Stimulated activated CD8-positive, alpha-beta memory T cell treated with anti-CD3 and anti-CD28 coated beads, Interleukin-12 subunit alpha, Interleukin-12 subunit beta, amount 100 ng/mL, for 1 hour (primary cell): ENCODE measurements at places on chromosomes 13 and 19.

GRCh38 chr13:40433577-40433976 lies 232.9 kb downstream of the FOXO1 start:
- DNase-seq, result peak; percentile 7

- DNase-seq, result no peak
Observed at GRCh38 chr13:41681587-41681986, 224.2 kb downstream of the RGCC start.

DNA sequence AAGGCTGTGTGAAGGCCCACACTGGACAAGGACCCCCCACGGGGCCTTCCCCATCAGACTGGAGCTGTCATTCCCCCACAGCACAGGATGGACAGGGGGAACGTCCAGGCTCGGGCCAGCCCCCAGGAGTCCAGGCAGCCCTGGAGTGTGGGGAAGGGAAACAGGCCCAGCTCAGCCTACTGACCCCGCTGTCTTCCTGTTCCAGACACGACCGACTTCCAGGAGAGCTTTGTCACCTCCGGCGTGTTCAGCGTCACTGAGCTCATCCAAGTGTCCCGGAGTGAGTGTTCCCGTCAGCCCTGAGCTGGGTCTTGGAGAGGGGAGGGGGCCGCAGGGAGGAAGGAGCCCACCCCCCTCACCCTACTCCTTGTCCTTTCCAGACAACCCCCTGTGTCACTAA lies 47.0 kb downstream of the SMIM24 start:
- DNase-seq, result no peak

GRCh38 chr13:39656325-39656677 lies 839 bp downstream of the COG6 start:
- no peak for DNase-seq

GRCh38 chr13:44498969-44499368 lies 77.2 kb downstream of the TSC22D1 start:
- no peak for DNase-seq

GRCh38 chr13:75258159-75258782 lies 223.7 kb downstream of the TBC1D4 start:
- no peak for DNase-seq

DNA sequence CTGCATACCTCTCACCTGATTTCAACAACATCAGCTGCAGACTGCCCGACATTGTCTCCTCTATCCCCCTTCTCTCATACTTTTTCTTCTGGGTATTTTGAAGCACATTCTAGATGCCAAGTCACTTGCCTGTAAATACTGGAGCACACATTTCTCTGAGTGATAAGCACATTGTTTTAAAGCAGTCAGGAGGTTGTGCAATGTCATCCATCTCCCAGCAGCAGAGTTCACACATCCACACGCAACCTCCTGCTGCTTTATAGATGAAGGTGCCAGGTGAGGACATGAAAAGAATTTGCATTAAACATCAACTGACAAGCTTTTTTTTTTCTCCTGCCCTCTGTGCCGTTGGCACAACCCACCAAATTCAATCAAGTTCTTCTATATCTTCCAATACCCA lies 5.5 kb downstream of the UPK1A start:
- no peak for DNase-seq

DNA sequence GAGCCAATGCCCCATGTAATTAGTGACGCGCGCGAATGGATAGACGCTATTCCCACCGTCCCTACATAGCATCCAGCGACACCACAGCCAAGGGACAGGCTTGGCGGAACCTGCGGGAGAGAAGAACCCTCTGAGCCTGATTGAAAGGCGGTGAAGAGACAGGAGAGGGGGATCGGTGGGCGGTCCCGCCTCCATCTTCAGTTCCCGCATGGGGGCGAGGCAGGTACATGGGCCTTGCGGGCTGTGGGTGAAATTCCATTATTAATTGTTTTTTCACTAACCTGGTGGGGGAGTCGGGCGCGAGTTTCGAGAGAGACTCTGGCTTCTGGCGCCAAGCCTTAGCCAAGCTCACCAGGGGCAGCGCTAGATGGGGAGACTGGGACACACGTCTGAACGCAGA lies 8.4 kb upstream of the TEX101 start:
- DNase-seq, result no peak

GRCh38 chr13:79056706-79057105 lies 349.3 kb downstream of the RBM26 start:
- DNase-seq, result no peak

DNA sequence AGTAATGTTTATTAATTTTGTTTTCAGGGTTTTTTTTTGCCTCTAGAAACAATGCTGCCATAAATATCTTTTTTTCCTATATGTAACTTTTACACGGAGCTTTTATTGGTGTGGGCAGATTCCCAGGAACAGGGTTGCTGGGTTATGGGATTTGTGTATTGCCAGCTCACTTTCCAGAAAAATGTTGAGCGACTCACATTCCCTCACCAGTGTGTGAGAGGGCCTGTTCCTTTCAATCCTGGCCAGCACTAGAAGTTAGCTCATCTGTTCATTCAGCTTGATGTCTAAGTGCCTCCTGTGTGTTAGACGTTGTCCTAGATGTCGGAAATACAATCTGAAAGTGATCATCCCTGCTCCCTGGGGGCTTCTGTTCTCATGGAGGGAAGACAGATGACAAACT lies 2.6 kb downstream of the ZNF71 start:
- DNase-seq, result no peak

DNA sequence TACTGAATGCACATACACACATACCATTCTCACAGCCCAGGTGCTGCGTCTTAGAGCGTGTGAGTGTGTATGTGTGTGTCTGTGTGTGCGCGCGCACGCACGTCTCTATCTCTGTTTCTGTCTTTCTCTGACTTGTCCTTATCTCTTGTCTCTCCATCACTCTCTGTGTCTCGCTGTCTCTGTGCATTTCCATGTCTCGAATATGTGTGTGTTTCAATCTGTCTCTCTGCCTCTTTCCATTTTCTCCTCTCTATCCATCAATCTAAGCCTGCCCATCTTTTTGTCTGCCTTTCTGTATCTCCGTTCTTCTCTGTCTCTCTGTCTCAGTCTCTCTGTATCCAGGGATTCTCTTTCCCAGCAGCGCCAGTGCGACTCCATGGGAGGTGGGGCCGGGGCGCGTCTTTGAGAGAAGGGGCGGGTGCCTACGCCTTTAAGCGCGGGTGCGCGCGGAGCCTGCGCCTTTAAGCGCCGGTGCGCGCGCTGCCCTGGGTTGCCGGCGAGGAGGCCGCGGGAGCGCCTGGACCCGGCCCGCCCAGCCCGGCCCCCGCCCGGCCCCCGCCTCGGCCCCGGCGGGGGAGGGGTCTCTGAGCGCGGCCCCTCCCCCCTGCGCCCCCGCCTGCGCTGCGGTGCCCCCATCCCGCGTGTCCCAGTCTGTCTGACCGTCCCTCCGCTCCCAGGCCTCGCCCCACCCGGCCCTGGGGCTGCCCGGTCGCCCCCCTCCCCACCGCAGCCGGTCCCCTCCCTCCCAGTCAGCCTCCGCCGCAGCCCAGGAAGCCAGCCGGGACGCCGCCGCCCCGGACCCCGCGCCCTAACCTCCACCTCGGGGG lies at the start of gene LRFN3:
TSS of gene LRFN3 (plus strand) at position 464 of the 827 bp plus-strand sequence. CDS start 3,052 bp downstream, outside the sequence.
- DNase-seq, result peak; percentile 33

- DNase-seq, result no peak
Observed at GRCh38 chr13:22915442-22916082, 265.2 kb upstream of the SGCG start.

GRCh38 chr13:49220036-49220855 lies at the start of gene MLNR:
Gene MLNR, plus strand, starts transcription at chr13:49220338. Its CDS starts 0 bp downstream, at chr13:49220338.
- DNase-seq, result no peak

DNA sequence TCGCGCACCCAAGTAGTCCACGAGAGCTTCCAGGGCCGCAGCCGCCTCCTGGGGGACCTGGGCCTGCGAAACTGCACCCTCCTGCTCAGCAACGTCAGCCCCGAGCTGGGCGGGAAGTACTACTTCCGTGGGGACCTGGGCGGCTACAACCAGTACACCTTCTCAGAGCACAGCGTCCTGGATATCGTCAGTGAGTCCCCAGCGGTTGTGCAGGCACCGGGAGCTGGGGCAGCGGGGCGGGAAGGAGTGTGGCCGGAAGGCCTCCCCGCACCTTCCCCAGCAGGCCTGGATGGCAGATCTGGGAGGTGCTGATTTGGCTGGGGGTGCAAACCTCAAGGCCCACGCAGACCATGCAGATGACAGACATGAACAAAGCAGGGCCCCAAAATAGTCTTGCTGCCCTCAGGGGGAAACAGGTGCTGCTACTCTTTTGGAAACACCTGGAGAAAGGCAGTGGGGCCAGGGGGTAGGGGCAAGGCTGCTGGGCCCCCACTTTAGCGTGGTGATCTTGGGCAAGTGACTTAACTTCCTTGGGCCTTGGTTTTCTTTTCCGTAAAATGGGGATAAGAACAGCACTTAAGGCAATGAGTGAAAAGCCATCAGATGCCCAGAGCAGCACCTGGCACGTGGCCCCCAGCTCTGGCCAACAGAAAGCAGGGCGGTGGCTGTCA lies 4.0 kb downstream of the MAG start:
- peak; percentile 15 for DNase-seq

DNA sequence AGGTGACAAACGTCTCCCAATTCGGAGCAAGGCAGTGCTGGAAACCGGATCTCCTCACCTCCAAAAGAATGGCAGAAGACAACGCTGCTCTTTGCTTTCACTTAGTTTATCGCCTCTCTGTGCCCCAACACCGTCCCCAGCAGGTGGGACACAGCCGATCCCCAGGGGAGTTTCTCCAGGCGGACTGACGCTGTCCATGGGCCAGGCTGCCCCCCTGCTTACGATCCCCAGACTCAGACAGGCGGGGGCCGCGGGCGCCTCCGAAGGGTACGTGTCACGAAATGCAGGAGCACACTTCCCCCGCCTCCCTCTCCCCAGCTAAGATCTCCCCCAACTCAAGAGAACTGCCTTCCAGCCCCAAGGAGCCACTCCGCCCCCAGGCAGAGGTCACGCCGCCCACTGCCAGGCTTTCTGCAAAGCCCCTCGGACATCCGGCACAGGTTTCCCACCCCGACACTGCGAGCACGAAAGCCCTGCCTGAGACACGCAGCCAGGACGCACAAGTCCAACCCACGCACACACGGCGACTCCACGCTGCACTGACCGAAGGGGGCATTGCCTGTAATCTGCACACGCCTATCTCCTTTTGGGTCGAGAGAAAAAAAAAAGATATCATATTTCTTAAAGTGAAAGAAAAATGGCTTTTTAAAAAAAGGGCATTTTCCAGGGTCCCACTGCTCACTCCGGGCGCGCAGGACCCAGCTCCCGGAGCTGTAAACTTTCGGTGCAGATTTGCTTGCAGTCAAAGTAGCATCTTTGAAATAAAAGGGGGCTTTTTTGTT lies 2.0 kb downstream of the SPRY2 start:
- no peak for DNase-seq

- no peak for DNase-seq
Observed at GRCh38 chr13:98328511-98328910, 151.4 kb upstream of the RNF113B start.

DNA sequence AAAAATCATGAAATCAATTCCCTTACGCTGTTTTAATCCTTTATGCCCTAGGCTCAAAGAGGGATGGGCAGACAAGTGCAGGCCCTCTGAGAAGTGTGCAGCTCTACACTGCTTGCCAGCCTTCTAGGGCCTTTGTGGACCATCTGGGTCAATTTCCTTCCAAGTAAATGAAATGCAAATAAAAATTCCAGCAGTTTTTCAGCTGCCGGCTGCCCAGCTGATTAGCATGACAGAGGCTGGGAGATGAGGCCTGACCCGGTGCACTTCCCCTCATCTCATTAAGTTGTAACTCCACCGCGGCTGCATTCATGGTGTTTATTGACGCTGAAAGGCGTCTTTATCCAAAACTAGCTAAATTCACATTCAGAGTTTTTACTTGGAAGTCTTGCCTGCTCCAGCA lies 47.5 kb upstream of the GSX1 start:
- no peak for DNase-seq

GRCh38 chr13:101090287-101090686 lies 326.0 kb downstream of the NALCN start:
- DNase-seq, result no peak
